ENCODE measurements at places on chromosomes 6 and 20.
A peak's percentile ranks its signal among the peaks of the same experiment; 100 is the strongest.

DNA sequence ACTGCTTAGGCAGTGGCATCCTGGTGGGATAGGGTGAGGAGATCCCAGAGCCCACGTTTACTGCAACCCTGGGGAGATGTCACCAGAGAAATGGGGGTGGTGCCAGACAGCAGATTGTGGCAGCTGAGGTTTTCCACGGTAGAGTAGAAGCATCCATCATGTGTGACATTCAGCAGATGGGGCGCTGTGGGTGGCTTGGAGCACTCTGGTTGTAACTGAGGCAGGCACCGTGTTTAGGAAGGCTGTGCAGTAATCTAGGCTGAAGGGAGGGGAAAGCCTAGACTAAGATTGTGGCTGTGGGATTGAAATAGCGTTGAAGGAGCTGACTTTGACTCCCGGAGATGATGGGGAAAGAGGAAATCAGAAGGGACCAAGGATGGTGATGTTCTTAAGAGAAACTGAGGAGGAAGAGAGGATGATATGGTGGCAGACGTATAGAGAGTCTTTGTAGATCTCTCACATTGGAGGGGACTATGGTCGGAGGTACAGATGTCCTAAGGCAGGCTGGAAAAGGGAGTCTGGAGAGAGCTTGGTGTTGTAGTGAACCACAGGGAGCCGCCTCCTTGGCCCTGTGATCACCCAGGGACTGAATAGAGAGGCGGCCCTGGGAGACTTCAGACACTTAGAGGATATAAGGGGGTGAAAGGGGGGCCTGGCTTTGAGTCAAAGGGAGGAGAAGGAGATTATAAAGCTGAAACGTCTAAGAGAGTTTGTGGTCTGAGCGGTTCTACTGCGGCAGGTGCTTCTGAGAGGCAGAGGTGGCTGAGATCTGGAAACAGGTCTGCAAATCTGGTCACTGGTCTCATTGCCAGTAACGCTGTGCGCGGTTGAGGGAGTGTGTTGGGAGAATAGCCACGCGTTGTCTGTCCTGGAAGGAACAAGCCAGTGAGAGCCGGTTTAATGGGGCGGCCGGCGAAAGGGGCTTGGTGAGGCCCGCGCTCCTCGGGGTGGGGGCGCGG lies 792 bp upstream of the MICA start:
- no peak for DNase-seq

GRCh38 chr6:30847421-30847970 lies 36.8 kb upstream of the DDR1 start:
- DNase-seq, result no peak

- no peak for DNase-seq
Measured at GRCh38 chr20:58639182-58640146, 11.6 kb upstream of the STX16 start.

DNA sequence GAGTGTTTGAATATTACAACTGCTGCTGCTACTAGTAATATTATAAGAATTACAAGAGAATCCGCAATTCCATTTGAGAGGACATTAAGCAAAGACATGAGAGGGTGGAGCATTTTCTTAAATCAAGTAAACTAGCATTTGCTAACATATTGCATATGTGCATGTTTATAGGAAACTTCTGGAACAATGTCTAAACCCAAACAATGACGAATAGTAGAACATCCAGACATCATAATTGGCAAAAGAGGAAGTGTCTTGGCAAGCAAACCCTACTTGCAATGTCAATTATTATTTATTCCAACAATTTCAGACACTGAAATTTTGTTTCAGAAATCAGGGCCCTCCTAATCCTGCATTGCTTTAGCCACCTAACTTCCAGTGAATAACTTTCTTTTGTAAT lies 1155.3 kb upstream of the GJE1 start:
- DNase-seq, result no peak

GRCh38 chr6:11021003-11021402 lies 23.1 kb downstream of the ELOVL2 start:
- no peak for DNase-seq

GRCh38 chr6:81751388-81752083 lies 945 bp downstream of the TENT5A start:
- no peak for DNase-seq

DNA sequence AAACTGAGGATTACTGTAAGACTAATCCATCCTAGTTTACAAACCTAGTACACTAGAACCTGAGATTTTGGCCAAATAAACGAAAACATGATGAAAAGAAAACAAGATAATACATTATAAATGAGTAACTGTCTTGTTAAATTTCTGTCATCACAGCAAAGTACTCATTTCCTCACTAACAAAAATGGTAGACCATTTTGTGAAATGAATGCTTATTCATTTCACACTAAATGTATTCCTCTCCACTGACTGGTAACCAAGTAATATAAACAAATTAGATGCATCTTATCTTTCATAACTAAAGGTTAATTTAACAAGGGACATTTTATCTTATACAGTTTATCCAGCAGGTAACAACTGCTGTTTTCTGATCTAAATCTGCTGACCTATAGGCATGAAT lies 143.7 kb downstream of the REV3L start:
- no peak for DNase-seq

- no peak for DNase-seq
Measured at GRCh38 chr6:132132924-132133639, 181.9 kb upstream of the CCN2 start.

DNA sequence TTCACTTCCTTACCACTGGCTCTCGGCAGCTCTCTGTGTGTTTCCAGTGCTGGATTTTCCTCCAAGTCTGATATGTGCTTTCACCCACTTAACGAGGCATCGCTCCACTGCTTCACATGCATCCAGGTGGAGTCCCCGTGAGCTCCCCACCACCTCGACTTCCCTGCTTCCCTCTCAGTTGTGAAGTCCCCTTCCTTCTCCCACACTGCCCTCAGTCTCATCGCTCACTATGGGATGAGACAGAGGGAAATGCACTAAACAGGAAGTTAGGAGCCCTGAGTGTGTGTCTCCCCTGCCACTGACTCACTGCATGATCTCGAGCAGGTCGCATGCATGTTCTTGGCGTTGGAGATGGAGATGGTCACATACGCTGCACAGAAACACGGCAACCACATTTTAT lies 84.0 kb downstream of the MTHFD1L start:
- no peak for DNase-seq

- DNase-seq, result peak; percentile 5
Measured at GRCh38 chr20:11676630-11677287, 240.9 kb upstream of the BTBD3 start.

DNA sequence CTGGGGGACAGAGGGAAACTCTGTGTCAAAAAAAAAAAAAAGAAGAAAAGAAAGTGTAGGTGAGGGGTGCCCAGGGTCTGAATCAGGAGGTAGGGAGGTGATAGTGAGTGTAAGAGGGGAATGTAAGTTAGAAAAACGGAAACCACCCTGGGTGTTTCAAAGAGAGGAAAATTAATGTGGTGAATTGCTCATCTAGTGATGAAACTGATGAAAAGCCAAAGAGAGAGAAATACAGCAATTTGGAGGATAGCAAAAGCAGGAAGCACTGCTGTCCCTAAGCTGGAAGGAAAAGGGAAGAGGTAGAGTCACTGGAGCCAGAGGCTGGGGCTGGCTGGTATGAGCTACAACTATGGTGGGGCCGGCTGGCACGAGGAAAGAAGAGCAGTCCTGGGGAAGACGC lies 85.0 kb upstream of the CEP85L start:
- DNase-seq, result no peak

GRCh38 chr6:113491376-113491775 lies 365.8 kb upstream of the MARCKS start:
- no peak for DNase-seq

DNA sequence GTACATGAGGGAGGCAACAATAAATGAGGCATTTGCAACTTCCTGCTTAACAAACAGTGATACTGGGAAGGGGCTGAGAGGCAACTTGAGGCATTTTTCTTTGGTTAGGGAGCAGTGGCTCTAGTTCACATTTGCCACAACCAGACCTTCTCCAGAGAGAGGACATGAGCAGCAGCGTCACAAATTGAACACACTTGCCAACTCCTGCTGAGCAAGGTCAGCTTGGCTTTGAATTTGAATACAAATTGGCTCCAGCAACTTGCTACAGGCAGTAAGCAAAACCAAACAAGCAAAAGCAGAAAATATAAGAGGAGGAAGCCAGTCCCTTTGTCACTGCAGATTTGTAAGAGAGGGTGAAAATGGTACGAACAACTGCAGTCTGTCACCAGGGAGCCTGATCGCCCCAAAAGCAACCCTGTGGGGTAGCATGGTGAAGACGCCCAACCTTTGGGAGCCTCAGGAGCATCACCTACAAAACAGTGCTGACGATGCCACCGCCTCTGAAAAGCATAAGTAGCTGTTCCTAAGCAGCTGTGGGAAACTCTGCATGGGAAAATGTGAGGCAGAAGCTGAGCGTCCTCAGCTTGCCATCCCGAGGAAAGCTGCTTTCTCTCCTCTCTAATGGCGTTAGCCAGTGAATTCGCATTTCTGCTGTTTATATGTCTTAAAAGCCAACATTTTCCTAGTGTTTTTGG lies 378.7 kb downstream of the RNGTT start:
- no peak for DNase-seq

DNA sequence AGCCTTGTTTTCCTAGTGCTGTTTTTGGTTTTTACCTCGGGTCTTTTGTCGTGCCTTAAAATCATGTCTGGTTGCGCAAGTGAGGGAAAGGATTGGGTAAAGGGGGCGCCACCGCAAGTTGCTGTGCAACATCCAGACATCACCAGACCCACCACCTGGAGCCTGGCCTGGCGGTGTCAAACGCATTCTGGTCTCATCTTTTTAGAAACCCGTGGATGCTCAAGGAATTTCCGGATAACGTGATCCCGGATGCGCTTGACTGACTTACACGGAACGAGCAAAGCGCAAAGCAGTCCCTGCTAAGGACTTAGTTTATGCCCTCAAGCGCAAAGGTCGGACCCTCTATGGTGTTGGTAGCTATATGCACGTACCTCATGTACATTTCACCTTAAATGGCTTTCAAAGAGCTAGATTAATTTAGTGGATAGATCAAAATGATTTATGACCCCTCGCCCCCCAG lies 105.2 kb downstream of the OR2B2 start:
- no peak for DNase-seq

- DNase-seq, result no peak
Measured at GRCh38 chr20:44888226-44889103, 3.0 kb downstream of the YWHAB start.

- DNase-seq, result no peak
Measured at GRCh38 chr6:38452816-38453660, 186.7 kb downstream of the BTBD9 start.

DNA sequence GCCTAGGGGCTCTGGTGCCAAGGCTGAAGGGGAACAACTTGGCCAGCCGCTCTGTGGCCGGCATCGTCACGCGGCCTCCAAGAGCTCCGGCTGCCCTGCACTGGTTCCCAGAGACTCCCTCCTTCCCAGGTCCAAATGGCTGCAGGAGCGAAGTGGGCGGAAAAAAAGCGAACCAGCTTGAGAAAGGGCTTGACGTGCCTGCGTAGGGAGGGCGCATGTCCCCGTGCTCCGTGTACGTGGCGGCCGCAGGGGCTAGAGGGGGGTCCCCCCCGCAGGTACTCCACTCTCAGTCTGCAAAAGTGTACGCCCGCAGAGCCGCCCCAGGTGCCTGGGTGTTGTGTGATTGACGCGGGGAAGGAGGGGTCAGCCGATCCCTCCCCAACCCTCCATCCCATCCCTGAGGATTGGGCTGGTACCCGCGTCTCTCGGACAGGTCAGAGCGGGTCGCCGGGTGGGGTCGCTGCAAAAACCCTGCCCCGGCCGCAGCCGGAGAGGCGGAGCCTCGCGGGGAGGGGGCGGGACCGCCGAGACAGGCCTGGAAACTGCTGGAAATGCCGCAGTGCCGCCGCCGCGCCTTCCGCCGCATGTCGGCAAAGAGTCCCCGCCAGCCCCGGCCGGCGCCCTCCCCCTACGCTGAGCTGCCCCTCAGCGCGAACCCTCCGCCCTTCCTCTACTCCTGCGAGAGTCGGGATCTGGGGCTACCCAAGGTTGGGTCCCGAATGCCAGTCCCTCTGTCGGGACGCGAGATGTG lies 814 bp upstream of the HSP90AB1 start:
- peak; percentile 76 for DNase-seq

DNA sequence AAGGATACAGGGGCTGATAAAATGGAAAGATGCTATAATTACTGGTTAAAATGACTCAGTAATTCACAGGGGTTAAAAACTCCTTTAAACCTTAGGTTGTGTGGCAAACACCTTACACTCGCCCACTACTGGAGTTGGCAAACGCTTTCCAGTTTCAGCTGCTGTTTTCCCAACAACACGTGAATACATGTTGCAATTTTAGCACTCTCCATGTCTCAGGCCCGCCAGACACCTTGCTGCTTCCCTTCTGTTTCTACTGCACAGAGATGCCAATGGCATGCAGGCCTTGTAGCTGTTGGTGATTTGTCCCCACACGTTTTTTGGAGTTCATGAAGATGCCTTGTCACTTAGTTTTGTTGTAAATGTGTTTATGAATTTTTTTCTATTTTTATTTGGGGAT lies 5.3 kb upstream of the TTPAL start:
- no peak for DNase-seq

DNA sequence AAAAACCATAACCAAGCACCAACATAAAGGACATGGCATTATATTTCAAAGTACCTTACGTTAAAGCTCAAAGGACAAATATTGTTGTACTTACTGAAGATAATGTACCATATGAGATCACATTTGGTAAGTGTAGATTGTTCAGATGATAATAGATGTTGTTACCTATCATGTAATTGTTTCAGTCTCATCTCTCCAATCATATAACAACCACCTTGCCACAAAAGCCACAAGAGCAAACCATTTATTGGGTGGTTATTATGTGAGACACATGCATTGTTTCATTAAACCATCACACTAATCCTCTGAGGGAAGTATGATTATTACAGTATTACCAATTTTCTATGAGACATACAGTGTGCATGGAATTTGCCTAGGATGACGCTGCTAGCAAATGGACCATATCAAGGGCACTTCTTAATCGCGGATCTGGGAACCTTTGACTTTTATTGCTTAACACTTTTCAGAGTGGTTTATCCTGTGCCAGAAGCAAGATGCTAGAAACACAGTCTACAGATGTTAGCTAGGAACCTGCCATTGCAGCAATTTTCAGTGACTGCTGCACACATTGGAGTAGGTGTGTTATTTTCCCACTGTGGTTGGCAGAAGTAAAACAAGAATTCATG lies 149.8 kb upstream of the AKIRIN2 start:
- no peak for DNase-seq

DNA sequence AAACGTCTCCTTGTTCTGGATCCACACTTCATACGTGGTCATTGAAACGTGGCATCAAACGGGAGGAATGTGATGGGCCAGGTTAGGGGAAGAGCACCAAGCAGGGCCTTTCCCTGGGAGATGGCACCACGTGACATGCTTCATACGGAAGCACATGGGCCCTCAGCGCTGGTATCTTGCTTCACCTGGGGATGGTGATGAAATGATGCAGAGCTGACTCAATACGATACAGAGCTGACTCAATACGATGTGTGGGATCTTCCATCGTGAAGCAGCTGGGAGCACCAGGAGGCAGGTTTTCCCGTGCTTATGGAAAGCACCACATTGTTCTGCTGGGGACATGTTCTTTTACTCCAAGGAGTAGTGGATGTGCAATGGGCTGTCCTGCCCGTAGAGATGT lies 22.5 kb upstream of the TAGAP start:
- DNase-seq, result no peak

DNA sequence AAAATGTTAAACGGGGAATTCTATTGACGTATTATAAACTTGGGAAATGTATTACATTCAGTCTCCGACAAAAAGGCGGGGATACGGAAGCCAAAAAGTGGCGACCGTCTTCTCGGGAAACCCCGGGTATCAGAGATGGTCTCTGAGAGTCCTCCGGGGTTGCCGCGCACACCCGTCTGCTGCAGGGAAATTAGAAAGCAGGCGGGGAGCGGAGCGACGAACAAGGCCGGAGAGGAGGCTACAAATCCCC lies 1.5 kb downstream of the SALL4 start:
- DNase-seq, result no peak

GRCh38 chr20:49612127-49612738 lies 44.3 kb upstream of the PTGIS start:
- DNase-seq, result no peak
